ENCODE measurements at places on chromosomes 3 and 15. TPM values are rescaled to one million over a fixed set of nuclear protein-coding genes. Genes with fewer than 3 reads are reported as not detected.

DNA sequence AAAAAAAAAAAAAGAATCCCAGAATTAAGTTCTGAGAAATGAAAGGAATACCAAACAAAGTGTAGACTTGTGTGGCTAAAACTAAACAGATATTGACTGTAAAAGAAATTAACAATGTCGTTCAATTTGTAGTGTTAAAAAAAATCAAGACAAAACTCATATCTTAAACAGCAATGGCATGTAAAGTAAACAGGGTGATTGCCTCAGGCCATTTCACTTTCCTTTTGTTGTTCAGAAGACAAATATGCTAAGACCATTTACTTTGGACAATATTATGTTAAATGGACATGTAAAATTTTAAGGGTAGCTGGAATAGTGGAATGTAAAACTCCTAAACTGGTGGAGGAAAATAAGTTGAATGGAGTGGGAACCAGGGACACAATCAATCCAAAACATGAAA lies 139.1 kb downstream of the RTP4 start:
- no peak overlapping the region for H3K4me3 ChIP-seq
- H3K27ac ChIP-seq = no peak overlapping the region
- DNase-seq = no peak

DNA sequence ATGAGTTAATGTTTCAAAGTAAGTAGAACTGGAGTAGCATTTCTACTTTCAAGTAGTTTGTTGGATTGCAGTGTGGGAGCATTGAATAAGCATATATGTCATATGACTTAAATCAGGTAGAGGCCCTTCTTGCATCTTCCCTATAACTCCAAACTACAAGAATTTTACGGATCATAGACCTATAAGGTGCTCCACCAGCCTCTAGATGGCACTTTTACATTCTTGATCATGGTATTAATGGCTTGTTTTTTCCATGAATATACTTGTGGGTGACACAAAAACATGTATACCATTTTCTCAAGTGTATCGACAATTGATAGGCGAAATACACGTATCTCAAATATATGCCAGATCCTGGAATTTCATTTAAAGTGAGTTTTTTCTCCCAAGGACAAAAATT lies 311.1 kb downstream of the ZPLD1 start:
- H3K27me3 ChIP-seq = no peaks in the 10 kb centered on the region
- H3K36me3 ChIP-seq = no peaks in the 10 kb centered on the region
- no peak overlapping the region for H3K4me3 ChIP-seq
- H3K4me1 ChIP-seq = no peaks in the 10 kb centered on the region
- no peak overlapping the region for H3K27ac ChIP-seq

DNA sequence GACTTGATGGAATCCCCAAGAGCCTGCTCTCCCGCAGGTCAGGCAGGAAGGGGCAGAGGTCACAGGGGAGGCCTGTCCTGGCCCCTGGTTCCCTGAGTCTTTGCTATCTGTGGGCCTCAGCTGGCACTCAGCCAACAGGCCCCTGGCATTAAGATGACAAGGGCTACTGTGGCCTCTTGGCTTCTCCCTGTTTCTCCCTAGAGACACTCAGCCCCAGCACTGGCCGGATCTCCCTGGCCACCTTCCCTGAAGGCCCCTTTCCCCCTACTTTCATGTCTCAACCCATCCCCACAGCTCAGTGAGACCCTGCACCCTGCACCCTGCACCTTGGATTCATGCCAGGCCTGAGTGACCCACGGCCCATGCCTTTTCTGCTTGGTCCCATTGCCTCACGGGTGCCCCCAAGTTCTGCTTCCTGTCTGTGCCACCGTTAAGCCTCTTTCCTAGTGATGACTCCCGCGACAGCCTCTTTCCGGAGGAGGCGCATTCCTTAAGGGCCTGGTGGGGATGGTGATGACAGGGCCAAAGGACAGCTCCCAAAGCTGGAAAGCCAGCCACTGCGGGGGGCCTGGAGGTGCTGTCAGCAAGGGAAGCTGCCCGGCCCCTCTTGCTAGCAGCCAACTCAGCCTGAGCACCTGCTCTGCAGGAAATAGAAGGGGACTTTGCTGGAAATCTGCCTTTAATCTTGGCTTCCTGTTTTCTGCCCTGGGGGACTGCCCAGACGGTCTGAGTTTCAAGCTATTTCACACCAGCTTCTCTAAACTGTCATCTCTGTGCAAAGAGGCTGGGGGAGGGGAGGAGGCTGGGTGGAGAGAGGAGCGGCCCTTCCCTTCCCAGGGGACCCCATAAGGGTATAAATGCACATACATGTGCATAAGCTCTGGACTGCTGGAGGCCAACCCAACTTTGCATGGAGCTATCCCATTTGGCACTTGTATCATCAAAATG lies 4.8 kb upstream of the CSK start:
- H3K36me3 ChIP-seq = no peaks in the 10 kb centered on the region
- H3K27ac ChIP-seq = no peak overlapping the region
- peaks cover 19% of the 10 kb centered on the region for H3K4me1 ChIP-seq
- H3K27me3 ChIP-seq = no peaks in the 10 kb centered on the region

DNA sequence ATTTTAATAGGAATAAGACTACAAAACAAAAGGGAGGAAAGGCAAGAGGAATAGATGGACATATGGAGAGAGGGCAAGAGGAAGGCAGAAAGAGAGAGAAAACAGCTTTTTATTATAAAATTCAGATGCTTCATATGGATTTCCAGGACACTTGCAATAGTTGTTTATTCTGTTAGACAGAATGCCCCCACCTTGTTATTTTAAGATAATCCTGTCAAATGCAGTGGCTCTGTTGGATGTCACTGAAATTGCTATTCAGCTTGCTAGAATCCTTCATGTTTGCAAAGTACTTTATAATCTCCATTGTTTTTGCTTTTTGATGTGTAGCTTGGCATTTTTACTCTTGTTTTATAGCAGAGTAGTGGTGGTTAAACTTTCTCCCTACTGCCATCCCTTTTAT lies 432.4 kb upstream of the AZI2 start:
- no peak overlapping the region for H3K27ac ChIP-seq
- no peaks in the 10 kb centered on the region for H3K4me1 ChIP-seq
- no peaks in the 10 kb centered on the region for H3K36me3 ChIP-seq

- DNase-seq = no peak
- H3K27ac ChIP-seq = no peak overlapping the region
- no peak overlapping the region for H3K4me3 ChIP-seq
- no peaks in the 10 kb centered on the region for H3K36me3 ChIP-seq
- H3K27me3 ChIP-seq = no peaks in the 10 kb centered on the region
Measured at GRCh38 chr3:76065964-76066363, 280.6 kb upstream of the ZNF717 start.

DNA sequence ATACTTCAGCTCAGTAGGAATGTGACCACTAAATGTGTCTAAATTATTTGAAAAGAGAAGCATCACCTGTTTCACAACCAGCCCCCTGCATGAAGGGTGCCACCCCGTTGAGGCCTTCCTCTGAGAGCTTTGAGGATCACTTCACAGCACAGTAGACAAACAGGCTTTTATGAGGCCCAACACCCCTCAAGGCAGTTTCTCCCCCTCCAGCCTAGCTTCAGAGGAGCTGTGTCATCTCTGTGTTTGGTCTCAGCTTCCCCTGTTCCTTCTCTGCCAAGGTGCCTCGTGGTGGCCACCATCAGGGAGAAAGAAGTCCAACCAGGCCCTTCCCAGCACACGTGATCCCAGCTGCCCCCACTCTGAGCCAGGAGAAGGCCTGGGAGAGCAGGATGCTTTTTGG lies 21.6 kb upstream of the DUSP7 start:
- no peaks in the 10 kb centered on the region for H3K27me3 ChIP-seq
- no peaks in the 10 kb centered on the region for H3K36me3 ChIP-seq
- H3K4me1 ChIP-seq = peaks cover 16% of the 10 kb centered on the region
- H3K4me3 ChIP-seq = no peak overlapping the region
- no peak for DNase-seq

DNA sequence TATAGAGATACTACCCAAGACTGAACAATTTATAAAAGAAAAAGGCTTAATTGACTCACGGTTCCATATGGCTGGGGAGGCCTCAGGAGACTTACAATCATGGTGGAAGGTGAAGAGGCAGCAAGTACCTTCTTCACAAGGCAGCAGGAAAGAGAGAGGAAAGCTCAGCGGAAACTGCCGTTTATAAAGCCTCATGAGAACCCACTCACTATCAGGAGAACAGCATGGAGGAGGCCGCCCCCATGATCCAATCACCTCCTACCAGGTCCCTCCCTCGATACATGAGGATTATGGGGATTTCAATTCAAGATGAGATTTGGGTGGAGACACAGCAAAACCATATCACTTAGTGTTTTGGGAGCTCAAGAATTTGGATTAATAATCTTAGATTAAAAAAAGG lies 240.2 kb downstream of the UACA start:
- H3K27ac ChIP-seq = no peak overlapping the region
- H3K27me3 ChIP-seq = no peaks in the 10 kb centered on the region
- peak; percentile 10 for DNase-seq
- H3K4me1 ChIP-seq = peaks cover 11% of the 10 kb centered on the region
- no peaks in the 10 kb centered on the region for H3K36me3 ChIP-seq

DNA sequence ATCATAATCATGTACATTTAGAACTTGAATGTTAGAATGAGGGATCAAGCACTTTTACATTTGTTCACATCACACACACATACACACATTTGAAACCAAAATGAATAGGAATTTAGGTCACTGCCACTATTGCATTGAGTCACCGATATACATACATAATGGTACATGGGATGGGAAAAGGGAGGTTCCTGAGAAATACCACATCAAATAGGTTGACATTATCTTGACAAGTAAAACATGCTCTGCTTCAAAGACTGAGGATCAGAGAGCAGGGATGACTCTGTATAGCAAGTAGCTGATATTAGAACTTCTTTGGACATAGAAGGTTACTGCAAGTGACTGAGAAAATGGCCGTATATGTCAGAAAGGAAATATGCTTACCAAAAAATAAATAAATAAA lies 847.2 kb downstream of the PLOD2 start:
- no peaks in the 10 kb centered on the region for H3K4me1 ChIP-seq
- H3K27me3 ChIP-seq = no peaks in the 10 kb centered on the region
- no peaks in the 10 kb centered on the region for H3K36me3 ChIP-seq
- no peak overlapping the region for H3K4me3 ChIP-seq

- H3K4me3 ChIP-seq = no peak overlapping the region
- H3K27me3 ChIP-seq = no peaks in the 10 kb centered on the region
- H3K36me3 ChIP-seq = no peaks in the 10 kb centered on the region
- no peak for DNase-seq
- H3K27ac ChIP-seq = no peak overlapping the region
Measured at GRCh38 chr3:13353506-13353905, 66.6 kb downstream of the NUP210 start.

- no peaks in the 10 kb centered on the region for H3K36me3 ChIP-seq
- no peak overlapping the region for H3K4me3 ChIP-seq
Measured at GRCh38 chr15:92839696-92840095, 60.4 kb upstream of the CHD2 start.

- no peaks in the 10 kb centered on the region for H3K27me3 ChIP-seq
- no peak for DNase-seq
- peak overlapping the region; percentile 47 for H3K27ac ChIP-seq
- no peaks in the 10 kb centered on the region for H3K36me3 ChIP-seq
- peaks cover 21% of the 10 kb centered on the region for H3K4me1 ChIP-seq
Measured at GRCh38 chr15:99408236-99409096, 157.2 kb downstream of the LRRC28 start.

GRCh38 chr3:22730701-22731100 lies 472.4 kb upstream of the UBE2E2 start:
- no peak overlapping the region for H3K4me3 ChIP-seq
- no peak for DNase-seq
- H3K4me1 ChIP-seq = no peaks in the 10 kb centered on the region
- no peaks in the 10 kb centered on the region for H3K27me3 ChIP-seq
- H3K36me3 ChIP-seq = no peaks in the 10 kb centered on the region
- H3K27ac ChIP-seq = no peak overlapping the region

DNA sequence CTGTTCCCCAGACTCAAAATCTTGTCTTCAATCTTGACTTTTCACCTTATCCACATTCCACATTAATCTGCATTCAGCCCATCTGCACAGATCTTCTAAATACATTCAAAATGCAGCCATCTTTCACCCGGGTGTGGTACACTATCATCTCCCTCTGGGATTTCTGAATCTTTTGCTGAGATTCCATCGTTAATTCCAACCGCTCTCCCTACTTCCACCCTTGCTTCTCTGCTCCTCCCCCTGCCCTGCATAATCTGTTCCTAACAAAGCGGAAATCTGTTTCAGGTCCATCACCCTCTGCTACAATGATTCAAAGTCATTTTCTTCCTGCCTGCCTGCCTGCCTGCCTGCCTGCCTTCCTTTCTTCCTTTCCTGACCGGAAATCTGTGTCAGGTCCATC lies 7.9 kb upstream of the GOLGA8B start:
- no peaks in the 10 kb centered on the region for H3K27me3 ChIP-seq
- no peak for DNase-seq
- no peaks in the 10 kb centered on the region for H3K4me1 ChIP-seq

GRCh38 chr3:143576568-143577270 lies 271.5 kb downstream of the SLC9A9 start:
- no peaks in the 10 kb centered on the region for H3K27me3 ChIP-seq
- no peak for DNase-seq
- H3K4me1 ChIP-seq = no peaks in the 10 kb centered on the region
- no peak overlapping the region for H3K27ac ChIP-seq
- H3K36me3 ChIP-seq = no peaks in the 10 kb centered on the region

SLC12A8 gene
- not detected for total RNA-seq

OXSR1 gene
- total RNA-seq = 21.8 TPM

ARPIN gene
- 22.5 TPM for total RNA-seq

TXNRD3 gene
- 13.2 TPM for total RNA-seq

ACOX2 gene
- total RNA-seq = 27.1 TPM

LMAN1L gene
- not detected for total RNA-seq

ALS2CL gene
- 4.5 TPM for total RNA-seq

ZNF620 gene
- total RNA-seq = 1.4 TPM
